MG63 (cell line): ENCODE measurements at places on chromosomes 11 and 22.

DNA sequence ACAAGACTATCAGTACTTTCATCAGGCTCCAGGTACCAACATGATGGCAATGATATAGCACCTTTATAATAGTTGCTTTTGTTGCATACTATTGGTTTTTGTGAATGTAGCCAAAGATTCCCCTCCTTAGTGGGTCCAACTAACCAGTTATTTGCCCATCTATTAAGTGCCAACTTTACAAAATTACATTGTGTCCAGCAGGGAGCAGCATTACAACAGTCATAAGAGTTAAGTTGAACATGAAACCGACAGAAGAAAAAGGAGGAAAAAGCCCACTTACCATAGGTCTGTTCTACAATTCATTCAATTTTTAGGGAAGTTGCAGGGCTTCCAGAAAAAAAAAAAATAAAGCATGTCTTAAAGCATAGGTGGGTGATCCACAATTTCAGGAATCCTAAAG, 21.6 kb downstream of the IMMP1L start:
- DNase-seq, result no peak

DNA sequence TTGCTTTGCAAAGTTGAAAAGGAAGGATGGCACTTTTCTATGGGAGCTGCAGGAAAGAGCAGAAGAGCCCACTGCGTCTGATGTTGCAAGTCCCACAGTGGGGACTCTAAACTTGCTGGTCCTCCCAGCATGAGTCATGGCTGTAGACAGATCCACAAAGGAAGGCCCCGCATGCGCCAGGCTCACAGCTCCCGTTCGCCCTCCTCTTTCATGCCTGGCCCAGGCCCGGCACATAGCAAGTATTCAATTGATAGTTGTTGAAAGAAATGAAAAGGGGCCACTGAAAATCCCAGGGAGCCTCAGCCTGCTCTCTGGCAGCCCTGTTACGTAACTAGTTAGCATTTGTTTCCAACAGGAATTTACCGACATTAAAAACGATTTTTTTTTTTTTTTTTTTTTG, 18.9 kb downstream of the AP1B1 start:
- DNase-seq, result peak; percentile 80

GRCh38 chr11:99422581-99423427, 402.1 kb downstream of the CNTN5 start:
- DNase-seq, result no peak

DNA sequence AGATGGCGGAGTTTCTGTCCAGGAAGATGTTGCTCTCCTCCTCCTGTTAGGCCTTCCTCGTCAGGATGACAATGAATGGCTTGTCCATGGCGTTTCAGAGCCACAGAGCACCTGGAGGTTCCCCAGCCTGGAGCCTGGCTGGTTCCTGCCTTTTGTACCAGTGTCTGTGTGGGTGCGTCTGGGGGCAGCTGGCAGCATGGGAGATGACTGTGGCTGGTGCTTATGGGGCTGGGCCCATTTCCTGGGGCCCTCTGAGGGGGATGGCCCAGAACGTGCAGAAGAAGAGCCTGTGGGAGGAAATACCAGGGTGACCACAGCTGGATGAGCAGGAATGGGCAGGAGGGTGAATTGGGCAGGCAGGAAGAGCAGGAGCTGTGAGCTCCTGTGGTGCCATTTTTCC, 6.7 kb downstream of the SLC37A2 start:
- DNase-seq, result peak; percentile 68

DNA sequence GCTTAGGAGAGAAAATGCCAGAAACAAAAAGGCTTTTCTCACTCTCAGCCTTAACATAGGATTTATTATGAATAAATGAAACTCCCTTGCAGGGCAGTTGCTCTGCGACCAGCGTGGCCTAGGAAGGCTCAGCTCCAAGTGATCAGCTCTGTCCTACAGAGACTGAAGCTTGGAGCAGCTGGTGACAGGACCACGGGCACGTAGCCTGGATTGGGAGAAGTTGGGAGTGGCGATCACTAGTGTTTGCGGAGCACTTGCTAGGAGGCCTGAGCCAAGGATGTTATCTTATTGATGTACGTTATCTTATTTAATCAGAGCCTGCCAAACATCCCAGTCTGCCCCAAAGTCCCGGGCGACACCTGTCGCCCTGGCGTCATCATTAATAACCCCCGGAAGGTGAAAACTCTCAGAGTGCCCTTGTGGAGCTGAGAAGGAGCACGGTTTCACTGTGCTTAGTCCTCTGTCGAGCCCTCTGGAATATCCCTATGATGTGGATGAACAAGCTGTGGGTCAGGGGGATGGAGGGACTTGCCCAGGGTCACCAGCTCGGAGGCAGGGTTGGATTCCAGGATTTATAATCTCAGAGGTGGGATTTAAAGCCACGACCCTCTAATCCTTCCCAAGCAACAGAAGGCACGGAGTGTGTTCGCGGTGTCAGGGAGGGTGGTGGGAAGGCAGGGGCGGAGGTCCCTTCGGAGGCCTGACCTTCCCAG, 40.8 kb upstream of the SMIM38 start:
- no peak for DNase-seq

- no peak for DNase-seq
Measured at GRCh38 chr11:15942936-15943335, 413.4 kb downstream of the SOX6 start.

GRCh38 chr11:1442163-1442562, 44.4 kb downstream of the MOB2 start:
- no peak for DNase-seq

GRCh38 chr11:19220903-19221724, 19.3 kb upstream of the CSRP3 start:
- DNase-seq, result no peak

DNA sequence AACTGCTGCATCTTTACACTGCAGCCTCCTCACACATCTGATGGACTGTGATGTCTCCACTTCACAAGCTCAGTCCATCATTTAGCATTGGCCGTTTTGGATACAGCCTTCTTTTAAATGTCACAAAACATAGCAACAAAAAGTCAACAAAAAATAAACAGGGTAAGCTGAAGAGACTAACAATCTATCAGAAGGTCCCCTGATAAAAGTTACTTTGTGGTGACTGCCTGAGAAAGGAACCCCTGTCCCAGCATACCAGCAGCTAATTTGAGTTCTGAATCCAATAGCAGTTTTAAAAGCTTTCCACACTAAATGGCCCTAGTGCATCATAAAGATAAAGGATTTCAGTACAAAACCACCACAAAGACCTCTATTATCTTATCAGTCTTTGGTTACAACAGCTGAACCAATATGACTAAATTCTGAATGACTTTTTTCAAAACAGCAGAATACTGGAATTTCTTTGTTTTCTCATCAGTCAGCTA, 162.4 kb downstream of the SOX6 start:
- DNase-seq, result no peak

DNA sequence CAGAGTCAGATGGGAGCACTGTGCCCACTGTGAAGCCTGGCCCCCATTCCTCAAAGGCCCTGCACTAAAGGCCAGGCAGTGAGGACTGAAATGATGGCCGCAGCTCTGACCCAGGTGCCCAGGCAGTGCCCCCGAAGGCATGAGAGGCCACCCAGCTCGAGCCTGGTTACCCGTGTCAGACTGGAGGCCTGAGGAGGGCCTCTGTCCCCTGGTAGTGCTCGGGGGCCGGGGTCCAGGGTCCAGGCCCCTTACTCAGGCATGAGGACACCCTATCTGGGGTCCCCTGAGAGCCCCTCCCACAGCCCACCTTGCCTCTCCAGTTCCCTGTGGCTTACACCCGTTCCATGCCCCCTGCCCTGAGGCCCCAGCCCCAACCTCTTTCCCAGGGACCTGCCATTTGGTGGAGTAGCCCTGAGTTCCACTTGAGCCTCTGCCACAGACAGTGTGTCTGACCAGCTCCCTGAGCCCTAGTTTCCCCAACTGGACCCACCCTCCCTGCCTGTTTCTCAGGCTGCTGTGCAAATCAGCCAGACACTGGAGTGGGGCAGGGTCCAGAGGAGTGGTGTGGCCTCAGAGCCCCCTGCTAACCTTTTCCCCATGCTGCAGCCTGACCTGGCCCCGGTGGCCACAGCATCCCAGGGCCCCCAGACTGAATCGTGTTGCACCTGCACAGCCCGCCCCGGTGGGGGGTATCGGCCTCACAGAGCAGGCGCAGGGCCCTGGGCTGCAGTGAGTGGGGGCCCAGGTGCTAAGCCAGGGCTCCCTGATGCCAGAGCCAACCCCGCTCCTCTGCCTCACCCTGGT, 10.8 kb upstream of the ANKRD13D start:
- DNase-seq, result no peak

- DNase-seq, result no peak
Measured at GRCh38 chr22:27298332-27298731, 503.2 kb downstream of the MN1 start.

DNA sequence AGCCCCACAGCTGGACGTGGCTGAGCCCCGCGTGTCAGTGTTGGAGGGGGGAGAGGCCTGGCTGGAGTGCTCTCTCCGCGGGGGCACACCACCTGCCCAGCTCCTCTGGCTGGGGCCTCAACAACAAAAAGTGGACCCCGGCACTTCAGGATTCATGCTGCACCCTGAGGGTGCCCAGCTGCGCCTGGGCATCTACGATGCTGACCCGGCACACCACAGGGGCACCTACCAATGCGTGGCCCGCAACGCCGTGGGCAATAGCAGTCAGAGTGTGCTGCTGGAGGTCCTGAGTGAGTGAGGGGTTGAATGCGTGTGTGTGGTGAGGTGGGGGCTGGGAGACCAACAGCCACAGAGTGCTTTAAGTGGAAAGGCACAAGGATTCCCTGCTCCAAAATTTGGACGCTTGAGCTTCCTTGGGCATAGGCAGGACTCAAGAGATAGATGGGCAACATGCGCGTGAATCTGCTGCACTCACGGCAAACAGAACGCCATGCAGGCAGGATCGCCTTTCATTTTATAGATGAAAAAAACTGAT, 7.6 kb downstream of the VSIG10L2 start:
- DNase-seq, result no peak

GRCh38 chr11:81496601-81497000, 1237.1 kb downstream of the FAM181B start:
- DNase-seq, result no peak

DNA sequence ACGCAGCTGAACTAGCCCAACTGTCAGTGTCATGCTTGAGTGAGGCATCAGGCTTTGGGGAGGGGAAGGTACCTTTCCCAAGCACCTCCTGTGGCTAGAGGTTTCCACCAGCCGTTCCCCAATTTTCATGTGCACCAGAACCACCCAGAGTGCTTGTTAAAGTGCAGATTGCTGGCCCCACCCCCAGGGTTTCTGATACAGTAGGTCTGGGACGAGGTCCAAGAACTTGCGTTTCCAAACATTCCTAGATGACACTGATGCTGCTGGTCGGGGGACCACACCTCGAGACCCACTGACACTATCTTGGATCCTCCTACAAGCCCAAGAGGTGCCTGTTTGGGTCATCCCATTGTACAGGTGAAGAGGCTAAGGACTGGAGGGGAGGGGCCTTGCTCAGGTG, 59.8 kb downstream of the PDE2A start:
- DNase-seq, result no peak
